ENCODE measurements at places on chromosomes 6 and 20.
A peak's percentile ranks its signal among the peaks of the same experiment; 100 is the strongest.

- DNase-seq = peak; percentile 62
These were observed 256.3 kb downstream of the ERMARD start for GRCh38 chr6:170007468-170008293.

- DNase-seq = no peak
These were observed 222.8 kb upstream of the RUNX2 start for GRCh38 chr6:45105170-45105820.

- peak; percentile 15 for DNase-seq
These were observed 713.4 kb downstream of the CD109 start for GRCh38 chr6:74409447-74409846.

DNA sequence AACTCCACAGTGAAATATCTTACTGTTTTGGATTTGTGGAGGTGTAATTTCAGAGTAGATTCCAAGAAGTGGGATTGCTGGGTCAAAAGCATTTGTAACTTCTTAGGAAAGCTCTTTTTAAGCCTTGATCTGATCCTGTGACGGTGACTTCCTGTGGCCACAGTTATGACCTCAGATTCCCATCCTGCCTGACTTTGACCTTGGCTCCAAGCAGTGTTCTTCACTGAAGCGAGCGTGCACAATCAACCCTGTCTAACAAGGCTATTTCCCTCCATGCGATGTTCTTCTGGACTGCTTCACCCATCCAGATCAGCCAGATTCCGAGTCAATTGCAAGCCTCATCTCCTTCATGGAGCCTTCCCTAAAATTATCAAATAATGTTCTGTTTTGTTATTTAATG lies 102.5 kb upstream of the RNF24 start:
- no peak for DNase-seq
